AG09319 (cell line): ENCODE measurements at places on chromosomes 4 and X.

GRCh38 chr4:8184061-8184460, 15.0 kb upstream of the SH3TC1 start:
- no peak for DNase-seq

DNA sequence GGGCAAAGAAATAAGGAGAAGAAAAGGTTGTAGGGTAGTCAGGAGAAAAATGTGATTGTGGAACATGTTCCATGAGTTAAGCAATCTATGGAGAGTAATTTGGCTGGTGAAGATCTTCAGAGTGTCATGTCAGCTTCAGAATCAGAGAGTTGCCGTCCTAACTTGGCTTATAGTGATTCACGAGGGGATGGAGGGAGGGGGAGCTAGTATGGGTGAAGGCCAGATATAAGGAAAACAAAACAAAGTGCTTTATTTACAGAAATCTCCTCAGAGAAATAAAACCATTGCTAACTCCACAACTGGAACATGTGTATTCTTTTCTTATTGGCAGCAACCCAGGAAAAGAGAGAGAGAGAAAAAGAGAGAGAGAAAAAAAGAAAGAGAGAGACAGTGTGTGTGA, 256.5 kb upstream of the NRK start:
- DNase-seq: no peak

DNA sequence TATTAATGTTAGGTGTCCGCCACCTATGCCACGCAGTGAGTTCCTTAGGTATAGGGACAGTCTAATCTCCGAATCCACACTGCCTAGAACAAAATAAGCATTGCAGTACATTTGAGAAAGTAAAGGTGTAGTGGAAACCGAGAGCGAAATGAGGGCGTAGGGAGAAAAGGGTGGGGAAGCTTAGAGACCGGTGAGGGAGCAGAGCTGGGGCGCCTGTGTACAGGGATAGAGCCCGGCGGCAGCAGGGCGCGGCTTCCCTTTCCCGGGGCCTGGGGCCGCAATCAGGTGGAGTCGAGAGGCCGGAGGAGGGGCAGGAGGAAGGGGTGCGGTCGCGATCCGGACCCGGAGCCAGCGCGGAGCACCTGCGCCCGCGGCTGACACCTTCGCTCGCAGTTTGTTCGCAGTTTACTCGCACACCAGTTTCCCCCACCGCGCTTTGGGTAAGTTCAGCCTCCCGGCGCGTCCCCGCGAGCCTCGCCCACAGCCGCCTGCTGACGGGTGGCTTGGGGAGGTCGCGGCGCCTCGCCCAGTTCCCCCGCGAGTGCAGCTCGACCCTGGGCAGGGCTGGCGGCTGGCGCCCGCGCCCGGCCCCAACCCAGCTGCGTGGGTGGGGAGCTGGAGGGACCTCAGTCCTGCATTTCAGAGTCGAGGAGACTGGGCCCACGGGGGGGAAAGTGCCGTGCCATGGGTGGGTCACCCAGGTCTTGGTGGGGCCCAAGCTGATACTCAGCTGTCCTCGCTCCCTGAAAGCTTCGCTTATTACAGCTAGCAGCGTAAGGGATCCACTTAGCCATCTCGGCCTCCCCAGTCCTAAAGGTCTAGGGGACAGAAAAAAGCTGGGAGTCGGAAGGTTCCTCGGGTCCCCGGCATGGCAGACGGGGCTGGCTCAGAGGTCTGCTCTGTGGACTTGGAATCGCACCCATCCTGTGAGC, at the start of gene ANXA3:
Gene ANXA3 (plus strand): TSS at position 351 of the 932 bp plus-strand sequence. CDS start 2,704 bp downstream, outside the sequence.
- DNase-seq: no peak

DNA sequence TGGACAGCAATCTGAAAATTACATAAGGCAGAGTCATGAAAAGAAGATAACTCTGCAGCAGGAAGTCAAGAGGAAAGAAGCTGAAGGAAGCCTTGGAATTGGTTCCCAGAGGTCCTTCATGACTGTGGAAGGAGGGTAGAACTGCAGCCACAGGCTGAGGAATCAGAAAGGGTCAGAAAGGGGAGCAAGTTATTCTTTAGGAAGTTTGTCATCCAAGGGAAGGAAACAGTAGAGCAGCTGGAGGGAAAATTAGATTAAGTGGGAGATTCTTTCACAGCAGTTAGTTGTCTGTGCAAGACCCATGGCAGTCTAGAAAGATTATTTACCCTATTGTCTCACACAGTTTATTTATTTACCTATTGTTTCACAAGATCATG, 9.3 kb upstream of the ADH1C start:
- no peak for DNase-seq

- no peak for DNase-seq
Measured at GRCh38 chr4:2648159-2648814, 107.8 kb downstream of the TNIP2 start.

- DNase-seq: no peak
Measured at GRCh38 chr4:159079074-159079473, 23.8 kb upstream of the RAPGEF2 start.

DNA sequence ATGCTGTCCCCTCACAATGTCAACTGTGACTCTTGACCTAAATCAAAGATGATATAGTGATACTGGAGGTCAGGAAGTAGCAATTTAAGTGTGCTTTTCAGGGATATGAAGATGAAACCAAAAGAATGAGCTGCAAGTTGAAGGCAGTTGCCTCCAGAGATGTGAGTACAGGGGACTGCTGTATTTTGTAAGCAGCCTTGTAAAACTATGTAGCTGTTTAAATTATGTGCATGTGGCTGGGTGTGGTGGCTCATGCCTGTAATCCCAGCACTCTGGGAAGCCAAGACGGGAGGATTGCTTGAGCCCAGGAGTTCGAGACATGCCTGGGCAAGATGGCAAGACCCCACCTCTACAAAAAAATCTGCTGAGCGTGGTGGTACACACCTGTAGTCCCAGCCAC, 15.1 kb upstream of the TNIP2 start:
- DNase-seq: no peak

GRCh38 chr4:4974727-4975126, 44.5 kb downstream of the CYTL1 start:
- DNase-seq: no peak

DNA sequence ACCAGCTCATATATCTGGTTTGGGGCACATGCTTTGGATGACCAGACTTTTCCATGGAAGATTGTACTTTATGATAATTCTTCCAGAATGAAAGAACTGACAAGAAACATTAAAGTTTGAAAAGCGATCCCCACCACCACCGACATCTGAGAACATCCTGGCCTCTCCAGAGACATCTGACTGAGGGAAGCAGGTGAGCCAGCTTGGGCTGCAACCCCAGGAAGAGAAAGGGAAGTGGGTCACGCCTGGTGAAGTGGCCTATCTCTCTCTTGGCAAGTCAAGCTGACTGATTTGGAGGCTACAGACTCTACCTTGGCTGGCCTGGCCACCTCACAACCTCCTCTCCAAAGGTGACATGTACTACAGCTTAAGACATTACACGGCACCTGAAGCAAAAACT, 20.7 kb downstream of the PARM1 start:
- DNase-seq: no peak

- no peak for DNase-seq
Measured at GRCh38 chrX:2576793-2577192, 76.0 kb upstream of the DHRSX start.

DNA sequence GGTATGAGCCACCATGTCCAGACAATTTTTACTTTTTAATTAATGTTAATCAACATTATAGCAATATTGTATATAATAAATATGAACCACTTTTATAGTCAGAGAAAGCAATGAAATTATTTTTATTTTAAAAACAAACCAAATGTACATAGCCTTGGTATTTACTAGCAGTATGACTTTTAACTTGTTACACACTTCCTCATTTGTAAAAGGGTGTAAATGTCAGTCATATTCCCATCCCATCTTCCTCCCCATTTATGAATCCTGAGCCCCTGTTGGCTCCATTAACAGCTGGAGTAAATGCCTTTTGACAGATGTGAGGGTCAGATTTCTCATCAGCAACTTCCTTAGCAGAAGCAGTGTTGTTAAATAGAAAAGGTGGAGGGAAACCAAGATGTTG, 179.6 kb upstream of the SPRY1 start:
- no peak for DNase-seq

DNA sequence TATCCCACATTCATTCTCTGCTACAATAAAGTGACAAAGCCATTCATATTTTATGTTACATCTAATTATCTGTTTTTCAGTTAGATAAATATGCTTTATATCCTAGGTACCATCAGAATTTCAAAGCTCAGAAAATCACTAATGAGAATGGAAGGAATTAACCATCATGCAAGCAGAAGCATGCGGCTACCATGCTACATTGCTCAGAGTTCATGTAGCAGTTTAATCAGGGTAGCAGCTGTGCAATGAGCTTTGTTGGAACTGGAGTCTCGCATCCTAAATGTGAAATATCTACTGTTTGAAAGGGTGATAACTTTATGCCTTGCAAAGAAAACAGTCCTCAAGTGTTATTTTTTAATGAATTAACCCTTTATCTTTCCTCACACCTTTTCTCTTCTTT, 77.5 kb downstream of the SNCA start:
- no peak for DNase-seq

GRCh38 chr4:41746440-41747229, 1.9 kb downstream of the PHOX2B start:
- DNase-seq: no peak

- DNase-seq: peak; percentile 74
Measured at GRCh38 chrX:12974796-12975669, at the start of gene TMSB4X. Gene TMSB4X (plus strand): TSS chrX:12975110.

DNA sequence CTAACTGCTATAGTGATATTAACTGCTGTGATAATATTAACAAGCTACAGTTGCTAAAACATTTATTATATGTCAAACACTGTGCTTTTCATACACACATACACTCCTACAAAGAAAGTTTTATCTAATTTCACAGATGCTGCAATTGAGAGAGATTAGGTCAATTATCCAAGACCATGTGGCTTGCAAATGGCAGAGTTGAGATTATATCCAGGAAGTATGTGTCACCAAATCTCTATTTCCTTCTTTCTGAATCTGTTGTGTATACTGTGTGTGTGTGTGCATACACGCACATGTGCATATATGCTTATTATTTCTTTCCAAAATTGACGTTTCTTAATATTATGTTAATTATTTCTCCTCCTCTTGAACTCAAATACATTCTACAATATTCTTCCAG, 775.9 kb upstream of the FTHL17 start:
- no peak for DNase-seq

DNA sequence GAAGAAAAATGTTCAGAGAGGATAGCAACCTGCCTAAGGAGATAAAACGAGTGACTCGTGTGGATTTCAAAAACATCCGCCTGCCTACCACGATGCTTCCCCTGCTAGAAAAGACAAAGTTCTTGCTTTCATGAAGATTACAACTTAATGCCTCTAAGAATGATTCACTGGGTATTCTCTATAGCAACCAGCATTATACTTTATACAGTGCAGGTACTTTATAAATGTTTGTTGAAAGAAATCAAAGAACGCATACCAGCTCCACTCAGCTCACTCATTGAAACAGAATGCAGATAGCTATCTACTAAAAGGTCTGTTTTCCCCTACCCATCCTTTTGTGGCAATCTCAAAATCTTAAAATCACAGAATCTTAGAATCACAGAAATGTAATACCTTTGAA, 33.7 kb downstream of the GASK1B start:
- DNase-seq: no peak

DNA sequence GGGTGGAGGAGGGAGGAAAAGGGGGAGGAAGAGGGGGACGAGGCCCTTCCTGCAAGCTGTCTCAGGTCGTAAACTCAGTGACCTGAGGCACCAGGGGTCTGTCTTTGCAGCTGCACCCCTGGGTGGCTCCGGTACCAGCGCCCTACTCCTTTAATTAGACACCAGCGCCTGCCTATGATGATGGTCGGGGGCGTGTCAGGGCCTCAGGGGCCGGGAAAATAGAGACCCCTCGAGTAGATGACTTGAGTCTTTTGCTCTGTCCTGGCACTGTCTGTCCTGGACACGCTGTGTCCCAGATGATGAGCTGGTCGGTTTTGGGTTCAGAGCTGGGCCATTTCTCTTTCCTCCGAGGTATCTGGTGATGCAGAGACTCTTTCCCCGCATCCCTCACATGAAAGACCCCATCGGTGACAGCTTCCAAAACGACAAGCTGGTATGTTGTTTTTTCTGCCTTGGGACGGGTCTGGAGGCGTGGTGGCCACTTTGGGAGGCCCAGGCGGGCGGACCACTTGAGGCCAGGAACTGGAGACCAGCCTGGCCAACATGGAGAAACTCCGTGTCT, 11.2 kb downstream of the SLC25A6 start:
- no peak for DNase-seq

GRCh38 chr4:79526641-79527565, 118.9 kb upstream of the GK2 start:
- DNase-seq: no peak

DNA sequence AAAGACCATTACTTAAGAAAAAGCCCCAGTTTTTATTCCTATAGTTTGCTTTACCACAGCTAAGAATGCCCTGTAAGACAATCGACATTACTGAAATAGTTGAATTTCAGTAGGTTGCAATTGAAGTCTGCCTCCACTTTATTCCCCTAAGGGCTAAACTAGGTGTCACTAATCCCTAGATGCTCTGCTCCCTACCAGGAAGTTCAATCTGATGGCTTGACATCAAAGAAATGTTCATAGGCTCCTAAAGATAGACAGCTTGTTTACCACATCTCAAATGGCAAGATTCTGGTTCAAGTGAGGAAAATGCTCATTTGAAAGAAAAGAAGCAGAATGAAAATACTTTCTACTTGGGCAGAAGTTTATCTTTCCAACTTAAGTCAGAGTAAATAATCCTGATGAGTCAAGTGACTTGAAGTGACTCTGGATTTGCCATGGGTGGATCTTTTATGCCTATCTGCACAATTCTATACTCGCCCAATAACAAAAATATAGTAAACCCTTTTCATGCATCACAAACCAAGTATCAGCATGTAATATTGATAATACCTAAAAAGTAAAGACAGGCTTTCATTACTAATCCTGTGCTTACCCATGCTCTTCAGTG, 117.2 kb downstream of the SH3RF1 start:
- no peak for DNase-seq

DNA sequence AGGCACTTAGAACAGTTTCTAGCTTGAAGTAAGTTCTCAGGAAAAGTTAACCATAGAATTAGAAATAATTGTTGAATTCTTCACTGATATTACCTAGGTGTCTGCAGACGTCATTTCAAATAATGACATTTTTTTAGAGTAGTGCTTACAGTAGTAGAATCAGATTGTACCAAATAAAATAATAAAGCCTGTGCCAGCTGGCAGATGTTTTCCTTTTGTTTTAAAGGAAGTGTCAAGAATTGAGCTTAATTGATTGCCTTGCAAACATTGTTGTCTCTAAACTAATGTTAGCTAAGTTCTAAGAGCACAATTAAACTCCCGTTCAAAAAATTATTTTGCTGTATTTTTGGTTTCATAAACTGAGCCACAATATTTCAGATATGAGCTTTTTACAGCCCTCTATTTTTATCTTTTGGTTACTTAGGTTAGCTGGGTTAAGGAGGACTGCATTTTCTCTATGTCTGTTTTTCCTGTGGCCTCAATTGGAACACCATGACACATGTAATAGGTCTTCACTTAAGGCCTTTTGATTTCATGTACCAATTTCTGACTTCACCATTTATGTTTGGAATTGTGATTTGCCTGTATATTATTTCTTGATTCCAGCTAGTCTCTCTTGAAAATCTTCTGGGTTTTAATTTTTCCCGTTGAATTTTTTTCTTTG, 64.2 kb downstream of the DCUN1D4 start:
- no peak for DNase-seq

- DNase-seq: peak; percentile 24
Measured at GRCh38 chr4:726235-726787, 20.7 kb downstream of the PCGF3 start.

GRCh38 chrX:49995795-49996455, 73.5 kb downstream of the CLCN5 start:
- no peak for DNase-seq
